Stimulated activated naive CD8-positive, alpha-beta T cell treated with anti-CD3 and anti-CD28 coated beads, Interleukin-15, Interleukin-2, amounts not matched to agents 100 U/mL and 50 U/mL, for 24 hours (primary cell): ENCODE measurements at places on chromosomes 2 and 18.
A peak's percentile ranks its signal among the peaks of the same experiment; 100 is the strongest.

DNA sequence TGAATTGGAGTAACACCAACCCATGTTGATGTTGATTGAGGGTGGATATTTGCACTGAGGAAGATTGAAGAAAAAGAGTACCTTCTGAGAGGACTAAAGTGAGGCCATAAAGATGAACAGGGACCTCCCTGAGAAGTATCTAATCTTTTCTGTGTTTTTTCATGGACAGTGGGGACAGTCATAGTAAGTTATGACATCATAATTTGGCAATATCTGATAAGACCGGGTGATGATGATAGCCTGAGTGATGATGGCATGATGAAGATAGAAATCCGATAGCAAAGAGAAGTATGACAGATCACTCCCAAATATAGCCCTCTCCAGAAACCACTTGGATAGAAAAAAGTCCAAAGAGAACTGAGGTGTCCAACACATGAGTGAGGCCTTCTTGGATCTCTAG is 2.2 kb upstream of the ATP5MC3 start:
- DNase-seq: no peak

- DNase-seq: no peak
Measured at GRCh38 chr18:49936821-49937220, 123.5 kb upstream of the ACAA2 start.

GRCh38 chr2:238670111-238670585 is 177.7 kb upstream of the TWIST2 start:
- DNase-seq: no peak

- DNase-seq: no peak
Measured at GRCh38 chr18:213505-213904, 54.3 kb downstream of the THOC1 start.

DNA sequence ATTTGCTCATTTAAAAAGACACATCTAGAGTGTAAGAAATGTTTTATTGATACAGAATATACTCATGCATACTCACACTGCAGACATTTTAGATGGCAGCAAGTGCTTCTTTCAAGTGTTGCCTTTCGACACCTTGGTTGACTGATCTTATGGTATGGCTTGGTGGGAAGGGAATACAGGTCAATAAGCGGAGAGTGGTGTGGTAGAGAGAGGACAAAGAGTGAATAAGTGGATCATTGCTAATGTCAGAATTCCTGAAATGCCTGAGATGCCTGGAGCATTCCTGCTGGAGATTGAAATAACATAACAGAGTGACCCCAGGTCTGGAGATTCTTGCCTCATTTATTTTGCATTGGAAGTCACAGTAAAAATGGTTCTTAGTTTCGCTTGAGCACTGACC is 76.7 kb downstream of the RND3 start:
- no peak for DNase-seq

DNA sequence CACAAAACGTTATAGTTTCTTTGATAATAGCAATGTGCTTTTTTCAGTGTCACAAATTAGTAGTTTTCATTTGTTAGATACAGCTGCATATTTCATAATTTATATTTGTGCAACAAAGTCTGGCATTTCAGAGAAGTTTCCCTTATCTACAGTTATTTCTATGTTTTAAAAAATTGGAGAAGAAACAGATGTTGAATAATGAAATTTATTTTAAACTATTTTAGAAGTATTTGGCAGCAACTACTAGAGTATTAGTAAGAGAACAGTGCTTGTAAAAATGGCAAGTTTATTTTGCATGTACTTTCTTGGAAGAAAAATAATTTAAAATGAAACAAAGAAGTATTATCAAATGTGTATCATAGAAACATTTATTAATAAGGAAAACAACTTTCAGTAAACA is 68.6 kb upstream of the COL5A2 start:
- no peak for DNase-seq

DNA sequence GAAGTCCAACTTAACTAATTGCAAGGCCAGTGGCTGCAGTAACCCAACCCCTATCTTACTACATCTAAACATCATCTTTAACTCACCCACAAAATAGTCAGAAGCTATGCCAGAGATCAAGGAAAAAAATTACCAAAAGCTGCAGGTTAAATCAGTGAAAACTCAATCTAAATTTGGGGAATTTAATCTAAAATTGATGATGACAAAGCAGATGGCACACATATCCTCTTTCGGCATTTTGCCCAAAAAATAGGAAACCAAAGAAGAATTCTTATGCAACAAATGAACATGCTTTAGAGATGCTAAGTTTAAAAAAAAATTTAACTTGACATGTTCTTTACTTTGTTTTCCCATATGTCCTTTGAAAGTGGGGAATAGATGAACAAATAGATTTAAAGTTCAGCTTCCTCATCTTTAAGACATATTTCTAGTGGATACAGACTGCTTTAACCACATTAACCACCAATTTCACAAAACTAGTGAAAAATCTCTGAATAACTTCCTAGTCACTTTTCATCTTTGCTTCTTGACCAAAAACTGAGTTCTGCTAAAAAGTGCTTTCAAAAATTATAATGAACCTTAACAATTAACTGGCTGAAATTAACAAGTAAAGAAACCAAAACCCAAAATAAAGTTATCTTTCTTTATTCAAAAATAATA is 74.3 kb upstream of the CCDC150 start:
- no peak for DNase-seq

- no peak for DNase-seq
Measured at GRCh38 chr2:171480908-171481307, 41.4 kb upstream of the CYBRD1 start.

GRCh38 chr18:24605444-24605843 is 145.0 kb downstream of the HRH4 start:
- DNase-seq: no peak

DNA sequence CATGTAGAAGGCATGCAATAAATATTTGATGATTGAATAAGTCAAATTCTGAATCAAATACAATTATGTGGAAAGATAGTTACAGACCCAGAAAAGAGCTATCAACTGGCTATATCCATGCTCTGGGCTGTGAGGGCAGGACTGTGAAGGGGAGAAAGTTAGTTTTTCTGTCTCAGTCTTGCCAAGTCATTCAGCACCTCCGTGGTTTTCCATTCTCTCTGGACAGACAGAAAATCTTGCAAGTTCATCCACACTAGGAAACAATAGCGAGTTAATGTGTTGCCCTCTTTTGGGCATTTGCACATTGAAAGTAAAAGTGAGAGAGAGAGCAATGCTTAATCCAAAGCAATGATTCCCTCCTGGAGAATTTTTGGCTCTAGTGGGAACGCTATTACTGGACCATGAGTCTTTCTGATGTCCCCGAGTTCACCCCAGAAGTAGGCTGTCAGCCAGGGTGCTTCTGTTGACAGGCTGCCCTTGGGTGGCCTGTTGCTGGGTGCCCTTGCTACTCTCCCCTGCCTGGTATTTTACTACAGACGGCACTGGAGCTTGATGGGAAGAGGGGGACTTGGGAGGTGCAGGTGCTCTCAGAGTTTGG is 238.3 kb downstream of the LOXHD1 start:
- DNase-seq: no peak

- DNase-seq: no peak
Measured at GRCh38 chr2:101435001-101435862, 39.7 kb downstream of the RFX8 start.

DNA sequence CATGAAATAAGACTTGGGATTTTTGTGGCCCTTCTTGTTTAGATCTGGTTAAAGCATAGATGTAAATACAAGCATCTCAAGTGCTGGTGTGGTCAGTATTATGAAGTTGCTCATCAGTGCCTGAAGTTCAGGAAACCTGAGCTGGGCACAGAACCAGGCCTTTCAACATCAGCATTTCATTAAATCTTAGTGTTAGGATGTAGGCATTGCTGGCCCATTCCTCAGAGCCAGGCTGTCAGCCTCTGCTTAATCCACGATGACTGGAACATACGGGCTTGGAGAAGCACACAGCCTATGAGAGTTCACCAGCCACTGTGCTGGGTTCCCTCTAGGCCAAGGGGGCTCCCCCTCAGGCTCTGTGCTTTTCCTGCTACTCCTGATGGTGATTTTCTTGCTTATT is 270.2 kb downstream of the EN1 start:
- no peak for DNase-seq

- no peak for DNase-seq
Measured at GRCh38 chr2:164993287-164994016, 38.1 kb upstream of the SLC38A11 start.

DNA sequence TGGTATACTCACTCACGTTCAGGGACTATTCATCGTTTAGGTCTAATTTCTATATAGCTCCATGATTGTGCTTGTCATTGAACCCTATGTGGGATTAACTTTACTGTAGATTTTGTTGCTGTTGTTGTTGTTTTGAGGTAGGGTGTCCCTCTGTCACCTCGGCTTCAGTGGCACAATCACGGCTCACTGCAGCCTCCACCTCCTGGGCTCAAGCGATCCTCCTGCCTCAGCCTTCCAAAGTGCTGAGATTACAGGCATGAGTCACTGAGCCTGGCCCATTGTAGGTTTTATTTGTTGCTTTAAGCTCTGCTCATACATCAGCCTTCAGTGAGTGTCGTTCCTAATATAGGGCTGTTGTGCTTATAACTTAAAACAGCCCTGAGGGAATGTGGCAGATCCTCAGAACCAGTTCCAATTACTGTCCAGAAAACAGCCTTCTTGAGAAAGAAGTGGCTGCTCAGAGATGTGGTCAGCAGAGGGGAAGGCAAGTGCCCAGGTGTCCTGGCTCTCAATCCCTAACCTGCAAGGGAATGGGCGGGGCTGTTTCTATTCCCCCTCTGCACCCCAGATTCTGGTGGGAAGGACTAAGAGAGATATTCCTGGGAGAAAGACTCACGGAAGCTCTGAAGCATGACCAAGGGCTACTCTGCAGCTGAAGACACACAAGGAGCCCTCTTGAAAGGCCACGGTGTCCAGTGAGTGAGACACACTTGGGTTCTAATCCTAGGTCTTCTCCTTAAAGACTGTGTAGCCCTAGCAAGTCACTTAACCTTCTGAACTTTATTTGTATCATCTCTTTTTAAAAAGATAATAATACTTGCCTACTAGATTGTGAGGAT is 79.6 kb upstream of the LCLAT1 start:
- DNase-seq: no peak

DNA sequence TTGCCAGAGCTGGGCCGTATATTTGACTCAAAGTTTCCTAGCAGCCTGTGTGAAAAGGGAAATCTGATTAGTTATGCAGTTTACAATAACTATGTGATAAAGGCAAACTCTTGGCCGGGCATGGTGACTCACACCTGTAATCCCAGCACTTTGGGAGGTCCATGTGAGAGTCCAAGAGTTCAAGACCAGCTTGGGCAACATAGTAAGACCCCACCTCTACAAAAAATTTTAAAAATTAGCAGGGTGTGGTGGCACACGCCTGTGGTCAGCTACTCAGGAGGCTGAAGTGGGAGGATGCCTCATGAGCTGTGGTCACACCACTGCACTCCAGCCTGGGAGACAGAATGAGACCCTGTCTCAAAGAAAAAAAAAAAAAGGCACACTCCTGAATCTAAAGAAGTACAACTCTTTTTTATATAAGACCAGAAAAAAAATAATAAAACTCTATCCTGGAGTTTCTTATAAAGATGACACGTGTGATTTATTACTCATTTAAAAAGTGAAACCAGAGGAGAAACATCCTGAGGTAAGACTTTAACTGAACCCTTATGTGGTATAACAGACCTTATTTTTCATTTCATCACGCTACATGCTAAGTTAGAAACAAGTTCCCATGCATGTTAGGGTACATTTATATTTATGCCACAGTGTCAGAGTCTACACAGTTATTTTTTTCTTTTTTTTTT is 32.6 kb upstream of the KCMF1 start:
- peak; percentile 56 for DNase-seq
